ENCODE measurements at places on chromosomes 7 and 10.
A peak's percentile ranks its signal among the peaks of the same experiment; 100 is the strongest.

GRCh38 chr10:95516774-95517373, 44.3 kb downstream of the SORBS1 start:
- no peak for DNase-seq

- no peak for DNase-seq
Observed at GRCh38 chr7:156590212-156590611, 50.4 kb upstream of the RNF32 start.

DNA sequence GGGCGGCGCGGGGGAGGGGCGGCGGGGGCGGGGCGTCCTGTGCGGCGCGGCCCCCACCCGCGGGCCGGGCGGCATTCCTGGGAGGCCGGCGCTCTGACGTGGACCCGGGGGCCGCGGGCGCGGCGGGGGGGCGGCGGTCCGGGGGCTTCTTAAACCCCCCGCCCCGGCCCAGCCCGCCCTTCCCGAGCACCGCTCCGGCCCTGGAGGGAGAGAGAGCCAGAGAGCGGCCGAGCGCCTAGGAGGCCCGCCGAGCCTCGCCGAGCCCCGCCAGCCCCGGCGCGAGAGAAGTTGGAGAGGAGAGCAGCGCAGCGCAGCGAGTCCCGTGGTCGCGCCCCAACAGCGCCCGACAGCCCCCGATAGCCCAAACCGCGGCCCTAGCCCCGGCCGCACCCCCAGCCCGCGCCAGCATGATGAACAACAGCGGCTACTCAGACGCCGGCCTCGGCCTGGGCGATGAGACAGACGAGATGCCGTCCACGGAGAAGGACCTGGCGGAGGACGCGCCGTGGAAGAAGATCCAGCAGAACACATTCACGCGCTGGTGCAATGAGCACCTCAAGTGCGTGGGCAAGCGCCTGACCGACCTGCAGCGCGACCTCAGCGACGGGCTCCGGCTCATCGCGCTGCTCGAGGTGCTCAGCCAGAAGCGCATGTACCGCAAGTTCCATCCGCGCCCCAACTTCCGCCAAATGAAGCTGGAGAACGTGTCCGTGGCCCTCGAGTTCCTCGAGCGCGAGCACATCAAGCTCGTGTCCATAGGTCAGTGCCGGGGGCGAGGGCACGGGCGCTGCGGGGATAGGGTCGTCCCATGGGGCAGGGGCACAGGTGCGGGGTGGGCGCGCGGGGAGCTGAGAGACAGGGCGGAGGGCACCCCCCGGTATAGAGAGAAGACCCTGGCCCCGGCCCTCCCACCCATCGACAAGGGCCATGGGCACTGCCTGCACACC, at the start of gene FLNC:
TSS of gene FLNC (plus strand) at position 176 of the 947 bp plus-strand sequence. CDS start at position 408, 232 bp downstream.
- DNase-seq, result peak; percentile 23

- no peak for DNase-seq
Observed at GRCh38 chr7:1752111-1752510, 82.0 kb downstream of the ELFN1 start.

GRCh38 chr10:20622531-20623211, 274.4 kb downstream of the NEBL start:
- DNase-seq, result no peak

DNA sequence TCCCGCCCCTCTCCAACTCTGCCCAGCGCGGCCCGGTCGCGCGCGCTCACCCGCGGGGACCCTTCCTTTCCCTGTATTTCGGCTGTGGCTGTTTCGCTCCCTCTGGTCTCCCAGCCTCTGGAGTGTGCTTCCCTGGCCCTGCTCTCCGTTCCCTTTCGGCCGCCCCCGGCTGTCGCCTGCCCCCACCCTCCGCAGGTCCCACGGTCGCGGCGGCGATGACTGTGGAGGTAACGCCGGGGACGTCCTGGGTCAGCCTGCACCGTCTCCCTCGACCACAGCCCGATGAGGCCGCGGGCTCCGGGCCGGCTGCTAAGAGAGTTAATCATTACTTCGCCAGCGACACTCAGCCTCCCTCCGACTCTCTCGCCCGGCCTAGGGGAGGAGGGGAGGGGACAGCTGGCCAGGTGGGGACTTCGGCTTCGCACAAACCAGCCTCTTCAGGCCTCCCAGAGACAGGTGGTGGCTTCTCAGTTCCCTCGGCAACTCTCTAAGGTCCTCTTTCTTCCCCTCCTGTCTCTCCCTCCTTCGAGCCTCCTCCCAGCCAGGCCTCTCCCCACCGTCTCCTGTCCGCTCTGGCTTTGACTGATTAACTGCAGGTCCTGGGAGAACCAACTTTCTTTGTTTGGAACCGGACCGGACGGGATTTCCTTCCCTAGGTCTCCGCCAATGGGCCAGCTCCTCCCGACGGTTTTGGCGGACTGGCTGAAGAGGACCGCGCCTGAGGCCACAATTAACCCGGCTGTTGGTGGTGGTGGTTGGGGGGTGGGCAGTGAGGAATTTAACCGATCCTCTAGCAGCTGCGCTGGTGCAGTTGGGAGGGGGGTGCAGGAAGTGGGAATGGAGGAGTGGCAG, 5.6 kb upstream of the PAX2 start:
- no peak for DNase-seq

DNA sequence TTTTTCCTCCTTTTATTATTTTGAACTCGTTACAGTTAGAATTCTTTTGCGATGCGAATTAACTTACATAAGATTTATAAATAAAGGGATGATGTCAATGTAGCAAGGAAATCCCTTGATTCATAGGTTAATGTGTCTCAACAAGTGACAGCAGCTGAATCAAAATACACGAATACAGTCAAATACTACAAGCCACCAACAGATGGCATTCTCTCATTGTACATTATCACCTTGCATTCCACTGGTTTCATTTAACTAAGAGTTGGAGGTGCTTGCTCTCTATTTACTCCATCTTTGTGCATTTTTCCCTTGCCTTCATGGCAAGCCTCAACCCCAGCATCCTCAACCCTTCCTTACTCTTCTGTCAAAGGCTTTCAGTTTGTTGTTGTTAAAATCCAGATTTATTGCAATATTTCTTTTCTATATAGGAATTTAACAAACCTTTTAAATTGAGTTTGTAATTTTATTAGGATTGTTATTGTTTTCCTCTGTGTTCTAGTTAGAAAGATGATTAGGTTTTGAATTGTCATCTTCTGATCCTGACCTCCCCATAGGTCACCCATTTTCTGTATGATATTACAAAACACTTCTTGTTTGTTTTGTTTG, 78.3 kb downstream of the SLC25A40 start:
- peak; percentile 21 for DNase-seq

DNA sequence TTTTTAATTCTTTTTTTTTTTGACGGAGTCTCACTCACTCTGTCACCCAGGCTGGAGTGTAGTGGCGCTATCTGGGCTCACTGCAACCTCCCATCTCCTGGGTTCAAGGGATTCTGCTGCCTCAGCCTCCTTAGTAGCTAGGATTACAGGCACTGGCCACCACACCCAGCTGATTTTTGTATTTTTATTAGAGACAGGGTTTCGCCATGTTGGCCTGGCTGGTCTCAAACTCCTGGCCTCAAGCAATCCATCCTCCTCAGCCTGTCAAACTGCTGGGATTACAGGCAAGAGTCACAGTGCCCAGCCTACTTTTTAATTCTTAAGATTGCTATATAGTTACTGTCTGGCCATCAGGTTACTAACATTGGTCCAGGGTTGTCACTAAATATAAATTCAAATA, 59.6 kb downstream of the ZNF277 start:
- DNase-seq, result no peak

DNA sequence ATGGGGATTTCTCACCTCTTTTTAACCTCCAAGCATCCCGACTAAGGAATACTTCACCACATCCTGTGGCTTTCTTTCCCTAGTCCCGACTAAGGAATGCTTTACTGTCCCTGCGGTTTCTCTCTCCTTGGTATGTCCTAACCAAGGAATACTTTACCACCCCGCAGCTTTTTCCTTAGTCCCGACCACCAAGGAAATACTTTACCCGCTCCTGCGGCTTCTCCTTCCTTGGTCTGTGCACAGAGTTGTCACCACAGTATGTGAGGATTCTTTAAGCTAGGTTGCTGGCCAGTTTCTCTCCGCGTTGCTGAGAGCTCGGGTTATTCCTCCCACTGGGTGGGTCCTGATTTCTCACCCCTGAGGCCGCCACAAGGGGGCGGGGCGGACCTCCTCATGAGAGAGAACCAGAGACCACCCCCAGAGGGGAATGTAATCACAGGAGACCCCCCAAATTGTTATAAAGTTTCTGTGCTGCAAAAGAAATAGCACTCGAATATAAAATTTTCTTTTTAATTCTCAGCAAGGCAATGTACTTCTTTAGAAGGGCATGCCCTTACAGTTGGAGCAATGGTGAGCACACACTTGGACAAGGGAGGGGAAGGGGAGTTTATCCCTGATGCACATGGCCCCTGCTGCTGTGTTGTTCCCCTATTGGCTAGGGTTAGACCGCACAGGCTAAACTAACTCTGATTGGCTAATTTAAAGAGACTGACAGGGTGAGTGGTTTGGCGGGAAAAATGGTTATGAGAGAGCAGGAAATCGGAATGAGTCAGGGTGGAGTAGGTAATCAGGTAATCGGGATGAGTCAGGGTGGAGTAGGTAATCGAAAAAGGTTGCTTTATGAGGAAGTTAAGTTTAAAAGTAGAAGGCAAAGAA, 12.8 kb downstream of the SUGCT start:
- no peak for DNase-seq

- peak; percentile 56 for DNase-seq
Observed at GRCh38 chr10:68330852-68331454, 911 bp upstream of the HNRNPH3 start.

DNA sequence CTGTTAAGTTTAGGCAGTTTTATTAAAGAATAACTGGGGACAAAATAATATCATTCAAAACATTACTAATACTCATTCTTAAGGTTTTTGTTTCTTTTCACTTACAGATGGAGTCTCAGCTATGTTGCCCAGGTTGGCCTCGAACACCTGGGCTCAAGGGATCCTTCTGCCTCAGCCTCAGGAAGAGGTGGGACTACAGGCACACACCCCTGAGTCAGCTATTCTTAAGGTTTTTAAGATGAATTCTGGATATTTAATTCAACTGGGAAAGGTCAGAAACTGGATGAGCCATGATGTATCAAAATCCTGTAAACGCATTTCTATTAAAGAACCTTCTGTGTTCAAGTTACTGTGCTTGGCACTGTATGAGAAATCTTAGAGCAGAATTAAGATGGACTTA, 3.5 kb downstream of the OAT start:
- no peak for DNase-seq

Measured in GDM1 (cell line).